NCI-H2029 (cell line): ENCODE measurements at places on chromosomes 2 and 18.
A peak's percentile ranks its signal among the peaks of the same experiment; 100 is the strongest.

DNA sequence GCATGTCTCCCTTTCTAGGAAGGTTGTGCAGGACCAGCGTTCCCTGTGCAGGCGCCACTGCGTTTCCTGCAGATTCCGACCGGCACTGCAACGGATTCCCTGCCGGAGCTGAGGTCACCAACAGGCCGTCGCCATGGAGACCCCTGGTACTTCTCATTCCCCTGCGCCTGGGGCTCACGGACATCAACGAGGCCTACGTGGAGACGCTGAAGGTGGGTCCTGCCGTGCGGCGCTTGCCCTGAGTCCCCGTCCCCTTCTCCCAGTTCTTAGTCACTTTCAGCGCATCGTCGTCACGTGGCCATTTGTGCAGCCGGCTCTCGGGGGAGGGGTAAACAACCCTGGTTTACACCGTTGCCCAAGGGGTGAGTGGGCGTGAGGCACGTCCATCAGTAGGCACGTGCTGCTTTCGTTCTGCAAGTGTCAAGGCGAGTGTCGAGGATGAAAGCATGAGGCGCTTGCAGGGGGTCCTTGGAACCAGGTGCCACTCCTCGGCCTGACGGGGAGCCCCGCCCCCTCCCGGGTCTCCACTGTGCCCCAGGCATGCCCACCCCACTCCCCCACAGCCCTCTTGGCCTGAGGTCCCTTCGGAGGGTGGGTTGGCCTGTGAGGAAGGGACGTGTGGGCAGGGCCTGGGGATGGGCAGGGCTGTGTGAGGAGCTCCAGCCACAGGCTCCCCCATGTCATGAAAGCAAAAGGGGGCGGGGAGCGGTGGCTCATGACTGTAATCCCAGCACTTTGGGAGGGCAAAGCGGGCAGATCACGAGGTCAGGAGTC lies 19.8 kb downstream of the DTYMK start:
- no peak for DNase-seq

- DNase-seq = no peak
Observed at GRCh38 chr2:38592951-38593350, 9.8 kb downstream of the HNRNPLL start.

DNA sequence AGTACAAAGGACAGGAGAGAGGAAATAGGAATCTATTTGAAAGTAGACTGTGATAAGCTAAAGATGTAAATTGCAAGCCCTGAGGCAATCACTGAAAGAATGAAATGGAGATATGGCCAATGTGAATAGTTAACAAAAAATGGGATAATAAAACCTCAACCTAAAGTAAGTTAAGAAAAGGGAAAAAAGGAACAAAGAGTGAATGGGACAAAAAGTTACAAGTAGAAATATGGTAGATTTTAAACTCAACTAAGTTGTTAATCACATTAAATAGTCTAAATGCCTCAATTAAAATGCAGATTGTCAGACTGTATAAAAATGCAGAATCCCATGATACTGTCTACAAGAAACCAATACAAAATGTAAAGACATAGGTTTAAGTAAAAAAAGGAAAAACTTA lies 165.2 kb upstream of the RBMS1 start:
- no peak for DNase-seq

- DNase-seq = no peak
Observed at GRCh38 chr2:127873707-127874303, 12.0 kb downstream of the AMMECR1L start.

- DNase-seq = no peak
Observed at GRCh38 chr2:134647607-134648256, 71.1 kb downstream of the TMEM163 start.

GRCh38 chr2:240832921-240833494 lies 13.0 kb upstream of the KIF1A start:
- no peak for DNase-seq

GRCh38 chr2:70541481-70542020 lies 12.1 kb downstream of the TGFA start:
- DNase-seq = no peak

DNA sequence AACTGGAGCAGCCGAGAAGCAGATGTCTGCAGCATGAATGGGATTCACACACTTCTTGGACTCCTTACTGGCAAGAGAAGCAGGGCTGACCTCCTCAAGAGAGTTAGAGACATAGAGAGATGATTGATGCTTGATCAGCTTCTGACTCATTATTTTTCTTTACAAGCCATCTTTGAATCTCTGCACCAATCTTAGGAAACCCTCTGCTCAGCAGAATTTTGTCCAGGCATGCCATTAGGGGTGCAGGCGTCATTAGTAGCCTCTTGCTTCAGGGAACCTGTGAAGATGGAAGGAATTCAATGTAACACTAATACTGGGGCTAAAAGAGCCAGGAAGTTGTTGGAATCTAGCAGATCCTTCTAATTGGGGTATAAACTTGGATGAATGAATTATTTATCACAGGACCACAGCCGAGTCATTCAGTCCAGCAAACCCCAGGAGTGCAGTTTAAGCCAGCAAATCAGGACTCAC lies 151.8 kb downstream of the MGAT5 start:
- DNase-seq = no peak

DNA sequence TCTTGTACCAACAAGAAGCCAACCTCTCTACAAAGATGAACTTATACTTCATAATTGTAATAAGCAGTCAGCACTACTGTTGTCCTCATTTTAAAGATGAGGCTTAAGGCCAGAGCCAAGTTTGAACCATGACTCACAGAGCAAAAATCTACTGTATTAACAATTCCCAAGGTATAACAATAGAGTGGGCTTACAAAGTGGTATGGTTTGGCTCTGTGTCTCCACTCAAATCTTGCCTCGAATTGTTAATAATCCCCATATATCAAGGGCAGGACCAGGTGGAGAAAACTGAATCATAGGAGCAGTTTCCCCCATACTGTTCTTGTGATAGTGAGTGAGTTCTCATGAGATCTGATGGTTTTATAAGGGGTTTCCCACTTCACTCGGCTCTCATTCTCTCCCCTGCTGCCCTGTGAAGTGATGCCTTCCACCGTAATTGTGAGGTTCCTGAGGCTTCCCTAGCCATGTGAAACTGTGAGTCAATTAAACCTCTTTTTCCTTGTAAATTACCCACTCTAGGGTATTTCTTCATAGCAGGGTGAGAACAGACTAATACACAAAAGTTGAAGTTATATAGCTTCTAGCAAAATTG lies 19.5 kb downstream of the MRPL44 start:
- no peak for DNase-seq

DNA sequence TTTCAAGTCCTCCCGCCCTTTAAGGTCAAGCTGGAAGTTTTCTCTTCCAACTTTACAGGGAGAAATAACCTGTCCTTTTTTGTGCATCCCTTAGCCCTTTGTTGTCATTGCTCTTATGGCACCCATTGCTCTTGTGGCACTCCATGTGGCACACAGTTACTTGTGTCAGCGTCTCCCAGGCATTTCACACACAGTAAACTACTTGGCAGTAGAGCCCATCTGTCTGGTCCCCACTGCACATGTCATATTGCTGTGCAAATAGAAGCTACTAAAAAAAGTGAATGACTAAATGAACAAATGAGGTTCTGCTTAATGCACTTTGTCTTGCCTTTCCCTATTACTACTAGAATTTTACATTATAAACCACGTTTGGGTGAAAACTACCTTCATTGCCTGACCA lies 149.3 kb downstream of the EML6 start:
- DNase-seq = no peak

- no peak for DNase-seq
Observed at GRCh38 chr2:3129867-3130266, 247.8 kb downstream of the EIPR1 start.

DNA sequence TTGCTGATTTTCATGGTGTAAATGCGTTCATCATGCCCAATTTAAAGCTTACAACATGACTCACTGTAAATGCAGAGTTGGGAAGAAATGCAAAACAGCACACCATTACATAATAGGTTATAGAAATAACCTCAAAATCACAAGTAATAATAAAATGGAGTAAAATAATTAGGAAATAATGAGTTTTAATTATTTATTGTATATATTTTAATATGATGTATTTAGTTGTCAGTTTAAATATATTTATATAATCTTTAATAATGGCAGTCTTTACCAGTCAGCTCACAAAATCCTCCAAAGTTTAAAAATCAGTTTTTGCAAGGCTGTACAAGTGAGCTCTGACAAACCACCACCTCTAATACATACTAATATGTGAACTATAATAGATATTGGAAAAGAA lies 180.2 kb downstream of the RND3 start:
- no peak for DNase-seq

GRCh38 chr18:37519510-37520135 lies 46.0 kb downstream of the CELF4 start:
- no peak for DNase-seq

DNA sequence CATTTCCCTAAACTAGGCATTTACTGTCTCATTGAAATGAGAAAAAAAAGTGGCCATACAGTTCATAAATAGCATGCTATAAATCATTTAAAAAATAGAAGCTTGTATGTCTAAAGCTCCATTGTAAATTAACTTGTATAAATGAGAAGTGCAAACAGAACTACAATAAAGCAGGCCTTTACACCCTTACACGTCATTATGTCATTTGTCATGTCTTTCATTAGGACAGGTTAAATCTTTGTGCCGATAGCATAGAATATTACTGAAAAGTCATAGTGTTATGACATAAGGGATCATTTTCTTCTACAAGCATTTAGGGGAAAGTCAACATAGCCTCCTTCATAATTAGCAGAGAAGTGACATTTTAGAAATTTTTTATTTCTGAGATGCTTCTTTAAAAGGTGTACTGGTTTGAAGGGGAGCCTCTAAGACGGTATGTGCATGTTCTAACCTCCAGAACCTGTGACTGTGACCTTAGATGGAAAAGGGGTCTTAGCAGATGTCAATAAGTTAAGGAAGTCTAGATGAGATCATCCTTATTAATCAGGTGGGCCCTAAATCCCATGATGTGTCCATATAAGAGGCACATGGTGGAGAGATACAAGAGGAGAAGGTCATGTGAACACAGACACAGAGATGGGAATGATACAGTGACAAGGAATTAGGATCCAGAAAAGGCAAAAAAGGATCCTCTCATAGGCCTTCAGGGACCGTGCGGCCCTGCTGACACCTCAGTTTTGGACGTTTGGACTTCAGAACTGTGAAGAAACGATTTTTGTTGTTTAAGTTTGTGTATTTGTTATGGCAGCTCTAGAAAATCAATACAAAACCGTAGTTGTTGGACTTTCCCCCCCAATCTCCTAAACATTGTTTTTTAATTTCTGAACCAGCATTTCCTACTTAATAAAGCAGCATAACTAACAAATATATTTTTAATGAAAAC lies 863.7 kb downstream of the MBD2 start:
- no peak for DNase-seq

GRCh38 chr2:176213406-176213805 lies 24.9 kb downstream of the HOXD1 start:
- no peak for DNase-seq

DNA sequence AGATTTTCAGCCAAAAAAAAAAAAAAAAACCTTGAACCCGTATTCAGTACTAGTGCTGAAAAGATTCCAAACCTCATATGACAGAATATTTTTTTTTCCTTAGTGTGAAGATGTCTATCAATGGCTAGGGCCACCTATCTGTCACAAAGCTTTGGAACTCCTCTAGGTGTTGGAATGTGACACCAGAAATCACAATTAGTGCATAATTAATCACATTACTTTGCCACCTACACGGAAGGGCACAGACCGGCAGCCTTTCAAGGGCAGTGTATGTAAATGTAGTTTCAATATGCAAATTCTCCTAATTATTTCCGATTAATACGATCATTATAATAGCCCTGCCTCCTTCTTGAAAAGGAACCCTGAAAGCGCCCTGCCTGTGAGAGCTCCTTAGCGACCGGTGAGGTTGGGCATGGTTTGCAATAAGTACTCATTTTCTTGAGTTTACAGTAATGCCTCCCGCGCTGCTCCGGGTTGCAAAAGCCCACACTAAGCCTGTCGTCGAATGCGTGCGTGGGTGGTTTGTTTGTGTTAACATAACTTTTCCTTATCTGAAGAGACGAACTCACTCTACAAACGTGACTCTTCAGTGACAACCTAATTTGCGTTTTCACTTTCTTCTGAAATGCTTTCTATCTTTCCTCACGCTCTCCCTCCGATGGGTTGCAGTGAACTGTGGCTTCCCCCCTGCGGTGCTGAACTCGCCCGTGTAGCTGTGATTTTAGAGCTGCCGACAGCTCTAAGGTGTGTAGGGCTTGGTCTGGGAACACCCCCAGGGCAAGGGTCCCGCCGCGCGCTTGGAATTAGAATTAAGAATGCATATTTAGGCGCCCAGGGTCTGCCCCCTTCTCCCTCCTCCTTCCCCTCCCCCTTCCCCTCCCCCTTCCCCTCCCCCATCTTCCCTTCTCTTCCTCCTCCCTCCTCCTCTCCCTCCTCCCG lies 765 bp upstream of the ID2 start:
- DNase-seq = peak; percentile 67

- DNase-seq = no peak
Observed at GRCh38 chr18:10131460-10132395, 217.9 kb downstream of the VAPA start.

DNA sequence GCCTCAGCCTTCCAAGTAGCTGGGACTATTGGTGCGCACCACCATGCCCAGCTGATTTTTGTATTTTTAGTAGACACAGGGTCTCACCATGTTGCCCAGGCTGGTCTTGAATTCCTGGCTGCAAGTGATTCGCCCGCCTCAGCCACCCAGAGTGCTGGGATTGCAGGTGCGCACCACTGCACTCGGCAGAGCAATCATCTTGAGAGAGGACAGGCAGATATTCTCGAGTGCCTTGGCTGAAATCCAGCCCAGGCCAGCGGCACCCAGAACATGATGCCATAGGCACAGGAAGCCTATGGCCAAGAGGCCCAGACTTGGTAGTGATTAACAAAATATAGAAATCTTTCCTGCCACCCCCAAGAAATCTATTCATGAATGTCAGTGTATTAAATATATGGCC lies 58.0 kb upstream of the PEX13 start:
- peak; percentile 90 for DNase-seq

DNA sequence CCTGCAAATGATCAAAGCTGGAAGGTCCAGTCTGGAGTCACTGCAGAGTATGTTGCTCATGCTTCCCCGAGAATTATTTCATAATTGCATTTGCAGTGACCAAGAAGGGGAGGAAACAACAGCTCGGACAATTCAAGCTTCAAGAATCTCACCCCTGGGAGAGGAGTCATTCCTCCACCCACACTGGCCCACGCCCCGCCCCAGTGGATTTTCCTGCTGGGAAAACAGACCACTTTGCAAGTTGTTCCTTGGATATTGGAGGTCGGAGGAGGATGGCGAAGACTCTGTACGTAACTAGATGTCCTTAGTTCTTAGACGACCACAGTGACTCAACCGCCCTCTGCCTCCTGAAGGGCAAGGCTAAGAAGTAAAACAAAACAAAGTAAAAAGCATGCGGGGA lies 159.4 kb downstream of the TPO start:
- no peak for DNase-seq

- DNase-seq = no peak
Observed at GRCh38 chr2:219302412-219302968, 6.7 kb downstream of the PTPRN start.

GRCh38 chr2:67103157-67103556 lies 294.0 kb upstream of the ETAA1 start:
- no peak for DNase-seq

GRCh38 chr18:57276829-57277228 lies 75.5 kb upstream of the ST8SIA3 start:
- DNase-seq = no peak

GRCh38 chr2:52036853-52037252 lies 1004.9 kb upstream of the NRXN1 start:
- no peak for DNase-seq
